Activated CD8-positive, alpha-beta memory T cell treated with anti-CD3 and anti-CD28 coated beads, Interleukin-2, amount 10 ng/mL, durations not matched to agents 7 days and 5 days (primary cell): ENCODE measurements at places on chromosomes 4 and X. TPM values are rescaled to one million over a fixed set of nuclear protein-coding genes. Genes with fewer than 3 reads are reported as not detected.

CXCL11 gene
- 0.53 TPM for total RNA-seq

TACR3 gene
- total RNA-seq: not detected

HSFX3 gene
- total RNA-seq: 0.29 TPM

SFRP2 gene
- not detected for total RNA-seq

SLIT2 gene
- total RNA-seq: not detected
